SK-N-SH treated with all-trans-retinoic acid at 6 μM for 48 hours (cell line): ENCODE measurements at places on chromosomes 12 and 14.
A peak's percentile ranks its signal among the peaks of the same experiment; 100 is the strongest.

DNA sequence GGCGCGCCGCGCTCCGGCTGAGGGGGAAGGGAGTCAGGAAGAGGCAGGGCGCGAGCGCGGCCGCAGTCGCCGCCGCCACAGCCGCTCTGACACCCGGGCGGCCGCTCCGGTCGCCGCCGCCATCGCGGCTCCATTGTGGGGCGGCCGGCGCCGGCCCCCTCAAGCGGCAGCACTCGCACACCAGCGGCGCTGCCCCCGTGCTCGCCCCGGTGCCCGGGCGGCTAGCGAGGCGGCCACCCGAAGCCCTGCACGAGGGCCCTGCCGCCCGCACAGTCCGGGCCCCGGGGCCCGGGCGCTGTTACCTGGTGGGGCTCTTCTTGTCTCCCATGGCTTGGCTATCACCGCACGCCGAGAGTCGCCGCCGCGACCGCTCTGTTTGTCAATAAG is 202 bp downstream of the YAF2 start:
- peak; percentile 43 for ATAC-seq

DNA sequence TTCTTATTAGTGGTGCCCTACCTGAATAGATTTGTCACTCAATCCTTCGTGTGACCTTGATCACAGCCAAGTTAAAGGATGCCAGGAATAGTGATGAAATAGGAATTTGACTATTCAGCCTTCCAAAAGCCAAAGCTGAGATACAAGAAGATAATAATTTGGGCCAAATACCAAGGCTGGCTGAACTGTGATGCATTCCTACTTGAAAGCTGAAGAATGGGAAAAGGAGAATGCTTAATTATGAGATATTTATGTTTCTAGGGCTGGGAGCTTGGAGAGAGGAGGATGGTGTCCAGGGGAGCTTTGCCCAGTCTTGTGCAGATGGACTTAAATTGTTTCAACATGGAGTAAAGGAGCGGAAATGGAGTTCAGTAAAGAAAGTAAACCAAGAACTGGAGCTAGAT is 5.2 kb downstream of the RNASE7 start:
- ATAC-seq, result peak; percentile 23; the same call in 1 of the 3 replicates

DNA sequence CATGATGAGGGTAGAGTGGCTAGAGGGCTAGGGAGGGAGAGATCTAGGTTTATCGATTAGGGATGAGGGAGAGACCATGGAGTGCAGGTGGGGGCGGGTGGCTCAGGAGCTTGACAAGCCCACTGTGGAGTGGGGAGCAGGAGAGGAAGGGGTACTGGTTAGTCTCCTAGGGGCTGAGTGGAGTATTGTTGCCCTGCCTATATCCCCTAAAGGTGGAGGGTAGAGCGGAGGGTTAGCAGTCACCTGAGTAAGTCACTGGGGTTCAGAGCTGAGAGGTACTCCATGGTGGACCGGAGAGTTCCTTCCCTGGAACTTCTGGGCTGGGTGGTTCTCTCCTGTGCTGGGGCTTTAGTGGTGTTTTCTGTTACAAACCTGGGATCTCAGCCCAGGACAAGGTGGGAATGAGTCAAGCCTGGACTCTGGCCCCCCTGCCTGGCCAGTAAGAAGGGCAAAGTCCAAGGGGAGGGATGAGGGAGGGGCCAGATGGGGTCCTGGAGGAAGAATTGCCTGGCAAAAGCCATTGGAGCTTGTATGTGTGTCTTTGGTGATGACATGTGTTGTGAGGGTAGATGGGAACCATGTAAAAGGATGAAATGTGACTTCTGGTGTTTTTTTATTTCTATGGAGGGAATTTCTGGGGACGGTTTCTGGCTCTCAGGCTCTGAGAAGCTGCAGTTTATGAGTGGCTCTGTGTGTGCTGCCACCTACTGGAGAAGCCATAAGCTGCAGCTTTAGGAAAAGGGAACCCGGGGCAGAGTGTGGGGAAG is at the start of gene CIDEB:
CIDEB (minus strand) TSS at position 403 of the 767 bp plus-strand sequence; CDS start at position 284, 119 bp downstream.
- ATAC-seq, result peak; percentile 95

- ATAC-seq, result no peak
These were observed at the start of gene BEST3 for GRCh38 chr12:69698769-69699540. TSS of gene BEST3 (minus strand) at chr12:69699303. CDS start at chr12:69697798, 1,505 bp downstream.

- ATAC-seq, result no peak
These were observed 30.3 kb downstream of the CORO1C start for GRCh38 chr12:108700833-108701541.

DNA sequence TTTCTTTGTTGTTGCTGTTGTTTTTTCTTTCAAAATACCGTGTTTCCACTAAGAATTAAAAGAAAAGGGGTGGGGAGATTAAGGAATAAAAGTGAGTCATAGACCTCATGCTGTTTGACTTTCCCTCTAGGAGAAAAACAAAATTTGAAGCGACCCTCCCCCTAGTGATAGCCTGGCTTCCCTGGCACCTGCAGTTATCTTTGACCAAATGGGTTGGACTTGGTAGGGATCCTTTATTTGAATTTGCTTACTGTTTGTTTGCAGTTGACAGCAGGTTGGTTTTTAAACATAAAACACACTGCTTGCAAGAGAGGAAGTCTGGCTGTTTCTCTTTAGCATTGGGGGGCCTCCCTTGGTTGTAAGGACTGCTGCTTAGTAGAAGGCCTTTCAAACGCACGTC is 14.0 kb downstream of the OTX2 start:
- no peak for ATAC-seq

DNA sequence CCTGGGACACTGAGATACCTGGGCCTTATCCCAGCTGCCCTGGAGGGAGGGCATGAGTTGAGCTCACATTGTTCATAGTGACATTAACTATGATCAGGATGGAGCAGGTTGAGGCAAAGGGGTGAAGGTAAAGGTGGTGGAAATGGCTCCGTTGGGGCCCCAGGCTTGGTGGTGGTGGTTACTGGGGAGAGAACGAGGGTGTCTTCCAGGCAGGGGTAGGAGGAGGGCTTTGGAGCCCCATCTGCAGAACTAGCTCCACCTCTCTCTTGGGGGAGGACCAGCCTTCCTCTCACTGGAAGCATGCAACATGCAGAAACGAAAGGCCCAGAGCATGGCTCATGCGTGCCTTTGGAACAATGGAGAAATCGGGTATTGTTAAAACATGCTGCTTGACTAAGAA is 217.0 kb downstream of the SLC41A2 start:
- no peak for ATAC-seq

- peak; percentile 26; the same call in 1 of the 3 replicates for ATAC-seq
These were observed 290.2 kb upstream of the NPAS3 start for GRCh38 chr14:32648434-32648833.

- ATAC-seq, result no peak
These were observed 72.9 kb upstream of the FOXN3 start for GRCh38 chr14:89489761-89490437.

DNA sequence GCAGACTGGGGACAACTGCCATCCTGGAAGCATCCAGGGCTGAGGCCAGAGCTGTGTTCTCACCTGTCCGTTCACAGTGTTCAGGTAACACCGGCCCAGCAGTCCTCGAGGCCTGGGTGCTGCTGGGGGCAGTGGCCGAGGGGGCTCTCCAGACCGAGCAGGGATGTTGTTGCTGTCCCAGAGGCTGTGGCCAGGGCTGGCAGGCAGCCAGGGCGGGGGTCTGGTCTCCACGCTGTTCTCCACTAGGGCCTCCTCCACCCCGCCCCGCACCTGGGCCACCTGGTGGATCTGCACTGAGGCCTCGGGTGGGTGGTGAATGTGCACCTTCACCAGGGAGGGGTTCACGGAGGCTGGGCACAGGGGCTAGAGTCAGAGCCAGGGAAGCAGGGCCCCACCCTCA is 57.4 kb downstream of the ISCA2 start:
- no peak for ATAC-seq

DNA sequence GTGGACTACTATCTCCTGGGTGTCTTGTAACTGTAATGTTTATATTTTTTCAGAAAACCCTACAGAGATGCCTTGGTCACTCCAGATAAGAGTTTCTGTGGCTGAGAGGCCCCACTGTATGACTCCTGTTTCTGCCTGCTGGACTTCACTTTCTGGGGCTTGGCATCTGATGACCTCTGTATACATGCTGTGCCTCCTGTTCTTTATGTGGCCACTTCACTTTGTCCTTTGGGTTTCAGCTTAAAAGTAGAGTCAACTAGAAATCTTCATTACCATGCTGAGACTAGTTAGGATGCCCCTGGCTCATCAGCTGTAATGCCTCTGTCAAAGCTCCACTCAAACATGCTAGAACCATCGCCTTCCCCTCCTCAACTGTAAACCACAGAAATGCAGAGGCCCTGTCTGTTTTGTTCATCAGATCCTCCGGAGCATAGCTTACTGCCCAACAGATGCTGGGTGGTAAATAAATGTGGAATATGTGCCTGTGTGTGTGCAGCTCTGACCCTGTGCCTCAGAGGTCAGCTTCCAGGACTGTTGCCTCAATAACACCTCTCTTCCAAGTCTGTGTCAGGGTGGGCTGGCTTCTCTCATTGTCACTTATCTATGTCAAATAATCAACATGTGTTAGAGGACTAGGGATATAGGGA is 25.5 kb downstream of the ZNF664 start:
- ATAC-seq, result no peak
